ENCODE measurements at places on chromosomes 1 and 21.

GRCh38 chr1:68111519-68112436 lies 61.4 kb upstream of the DIRAS3 start:
- peak; percentile 50 for DNase-seq

DNA sequence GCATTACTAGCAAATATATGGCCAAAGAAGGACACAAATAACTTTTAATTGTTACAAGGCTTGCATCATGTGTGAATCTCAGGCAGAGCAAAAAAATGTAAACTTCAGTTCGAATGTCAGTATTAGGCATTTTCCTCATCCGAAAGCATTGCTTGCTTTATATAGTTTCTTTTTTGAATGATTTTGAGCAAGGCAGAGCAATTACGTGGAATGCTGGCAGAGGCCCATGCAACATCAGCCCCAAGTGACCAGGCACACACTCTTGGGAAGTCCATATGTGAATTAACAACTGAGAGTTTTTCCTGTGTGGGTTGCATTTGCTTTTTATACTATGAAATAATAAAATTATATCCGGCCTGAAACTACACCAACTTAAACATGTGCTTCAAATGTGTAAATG lies 274.8 kb downstream of the PTPRC start:
- no peak for DNase-seq

- DNase-seq: no peak
Measured at GRCh38 chr1:234934611-234935033, 194.0 kb downstream of the TOMM20 start.

DNA sequence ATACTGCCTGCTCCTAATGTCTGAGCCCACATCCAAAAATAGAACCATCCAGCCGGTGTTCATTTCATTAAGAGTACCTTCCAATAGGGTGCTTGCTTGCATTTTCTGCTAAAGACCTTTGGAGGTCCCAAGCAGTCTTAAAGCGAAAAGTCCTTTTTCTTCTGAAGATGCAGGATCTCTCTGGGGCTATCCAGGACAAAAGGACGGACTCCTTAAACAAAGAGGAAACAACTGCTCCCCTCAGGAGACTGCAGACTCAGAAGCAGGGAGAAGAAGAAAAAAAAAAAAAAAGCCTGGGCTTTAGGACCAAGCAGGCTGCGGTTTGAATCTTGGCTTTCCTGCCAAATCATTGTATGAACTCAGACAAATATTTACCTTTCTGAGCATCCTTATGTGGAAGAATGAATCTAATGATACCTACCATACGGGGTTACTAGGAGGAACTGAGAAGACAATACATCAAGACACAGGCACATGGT lies 204.0 kb downstream of the PLPP3 start:
- no peak for DNase-seq

DNA sequence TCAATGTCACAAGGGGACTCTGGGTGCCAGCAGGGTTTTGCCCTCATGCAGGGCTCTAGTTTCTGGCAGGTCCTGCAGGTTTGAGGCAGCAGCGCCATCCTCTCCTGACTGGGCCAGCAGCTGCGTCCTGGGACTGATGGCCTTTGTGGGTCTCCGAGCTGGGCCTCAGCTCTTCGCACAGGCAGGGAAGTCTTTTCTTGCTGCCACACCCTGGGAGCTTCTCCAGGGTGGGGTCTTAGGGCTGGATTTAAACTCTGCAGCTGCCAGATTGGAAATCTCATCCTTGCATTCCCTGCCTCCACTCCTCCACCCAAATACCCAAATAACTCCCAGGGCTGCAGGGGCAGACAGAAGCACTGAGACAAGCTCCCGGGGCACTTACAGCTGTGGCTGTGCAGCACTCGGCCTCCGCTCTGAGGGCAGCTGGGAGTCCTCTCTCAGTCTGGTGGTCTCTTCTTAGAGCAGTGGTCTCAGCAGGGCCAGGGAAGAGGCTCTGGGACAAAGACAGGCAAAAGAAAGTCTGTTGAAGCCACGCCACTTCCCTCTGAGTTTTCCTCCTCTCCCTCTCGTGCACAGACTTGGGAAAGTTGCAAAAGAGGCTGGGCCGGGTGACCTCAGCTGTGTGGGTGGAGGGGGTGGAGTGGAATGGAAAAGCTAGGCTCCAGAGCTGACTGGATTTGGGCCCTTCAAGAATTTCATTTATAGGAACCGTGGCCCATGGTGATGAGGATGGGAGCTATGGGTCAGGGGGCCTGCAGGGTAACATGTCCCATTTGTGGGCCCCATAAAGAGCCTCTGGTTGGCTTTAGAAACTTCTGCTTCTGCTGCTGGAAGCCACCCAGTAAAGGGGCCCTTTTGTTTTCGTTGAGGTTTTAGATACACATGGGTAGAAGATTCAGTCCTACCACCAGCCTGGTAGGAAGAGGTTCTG lies at the start of gene RAB7B:
TSS of gene RAB7B (minus strand) at position 525 of the 931 bp plus-strand sequence. CDS start 9,260 bp downstream, outside the sequence.
- DNase-seq: peak; percentile 45

DNA sequence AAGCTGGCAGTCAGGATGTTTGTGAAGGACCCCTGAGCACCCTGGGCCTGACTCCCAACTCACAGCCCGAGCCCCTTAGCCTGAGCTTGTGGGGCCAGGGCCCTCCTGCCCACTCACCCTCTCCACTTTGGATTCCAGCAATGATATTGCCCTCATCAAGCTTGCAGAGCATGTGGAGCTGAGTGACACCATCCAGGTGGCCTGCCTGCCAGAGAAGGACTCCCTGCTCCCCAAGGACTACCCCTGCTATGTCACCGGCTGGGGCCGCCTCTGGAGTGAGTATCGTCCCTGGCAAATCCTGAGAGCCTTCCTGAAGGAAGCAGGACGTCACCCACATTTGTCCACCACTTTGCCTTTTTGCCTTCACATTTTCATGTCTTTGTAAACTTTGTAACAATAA lies 5.0 kb downstream of the CTRC start:
- peak; percentile 60 for DNase-seq

GRCh38 chr21:33217138-33217520 lies 12.6 kb upstream of the IFNAR2 start:
- DNase-seq: no peak

- peak; percentile 83 for DNase-seq
Measured at GRCh38 chr1:205444931-205445645, 10.8 kb downstream of the BLACAT1 start.

GRCh38 chr1:220873868-220874655 lies 5.2 kb upstream of the HLX start:
- DNase-seq: peak; percentile 47

- DNase-seq: no peak
Measured at GRCh38 chr21:39084979-39085729, 98.1 kb downstream of the PSMG1 start.

DNA sequence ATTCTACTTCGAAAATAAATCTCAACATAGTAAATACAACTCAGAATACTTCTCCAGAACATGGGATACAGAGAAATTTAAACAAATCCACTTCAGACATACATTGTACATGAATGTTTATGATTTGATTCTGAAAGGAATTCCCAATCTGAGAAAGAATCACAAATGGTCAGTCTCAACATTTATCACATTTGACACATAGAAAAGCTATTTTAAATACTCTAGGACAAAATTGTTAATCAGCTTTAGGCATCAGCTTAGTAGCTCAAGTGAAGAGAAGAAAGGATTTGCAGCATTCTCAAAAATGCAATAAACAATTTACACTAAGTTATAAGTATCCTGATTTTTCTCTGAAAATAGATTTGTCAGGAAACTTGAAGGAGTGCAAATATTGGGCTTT lies 184.8 kb downstream of the PTPRC start:
- DNase-seq: no peak

- DNase-seq: no peak
Measured at GRCh38 chr1:234672349-234673135, 62.6 kb upstream of the IRF2BP2 start.

GRCh38 chr1:228362884-228363450 lies 43.7 kb downstream of the TRIM11 start:
- DNase-seq: no peak

GRCh38 chr1:180282401-180283044 lies 52.5 kb downstream of the LHX4 start:
- DNase-seq: no peak

GRCh38 chr1:111592389-111593361 lies 26.9 kb upstream of the RAP1A start:
- DNase-seq: peak; percentile 19

GRCh38 chr1:209613400-209614150 lies 30.1 kb downstream of the CAMK1G start:
- DNase-seq: no peak

DNA sequence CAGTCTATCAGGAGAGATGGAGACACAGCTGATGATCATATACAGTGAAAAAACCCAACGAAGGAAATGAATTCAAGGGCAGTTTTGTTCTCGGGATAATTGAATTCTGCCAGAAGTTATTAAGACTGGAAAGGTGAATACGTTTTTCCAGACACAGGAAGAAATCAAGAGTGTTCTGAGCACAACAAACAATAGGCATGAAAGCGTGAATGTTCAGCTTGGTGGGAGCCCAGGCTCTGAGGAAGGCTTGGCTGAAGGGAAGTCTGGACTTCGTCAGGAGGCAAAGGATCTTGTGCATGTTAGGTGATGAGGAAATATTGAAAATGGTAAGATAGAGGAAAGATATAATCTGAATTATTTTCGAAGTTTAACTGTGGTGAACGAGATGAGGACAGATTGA lies 50.4 kb downstream of the CYYR1 start:
- DNase-seq: no peak

GRCh38 chr1:212879947-212880690 lies 22.0 kb downstream of the FLVCR1 start:
- no peak for DNase-seq

DNA sequence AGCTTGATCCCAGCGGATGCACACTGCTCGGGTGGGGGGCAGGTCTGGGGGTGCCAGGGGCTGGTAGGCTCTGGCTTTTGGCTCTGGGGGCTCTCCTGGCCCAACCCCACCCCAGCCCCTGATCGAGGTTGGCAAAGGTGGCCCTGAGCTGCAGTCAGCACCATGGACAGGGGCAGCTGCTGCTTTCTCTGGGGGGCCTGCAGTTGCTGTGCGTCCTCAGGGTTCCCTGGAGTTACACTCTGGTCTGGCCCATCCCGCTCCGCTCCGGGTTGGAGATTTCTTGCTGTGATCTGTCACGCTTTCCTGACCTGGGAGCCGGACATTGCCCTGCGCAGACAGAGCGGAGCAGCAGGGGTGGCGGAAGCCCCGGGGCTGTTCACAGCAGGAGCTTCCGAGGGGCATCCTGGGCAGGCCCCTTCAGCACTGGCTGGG lies 8.0 kb upstream of the PLCH2 start:
- DNase-seq: no peak

DNA sequence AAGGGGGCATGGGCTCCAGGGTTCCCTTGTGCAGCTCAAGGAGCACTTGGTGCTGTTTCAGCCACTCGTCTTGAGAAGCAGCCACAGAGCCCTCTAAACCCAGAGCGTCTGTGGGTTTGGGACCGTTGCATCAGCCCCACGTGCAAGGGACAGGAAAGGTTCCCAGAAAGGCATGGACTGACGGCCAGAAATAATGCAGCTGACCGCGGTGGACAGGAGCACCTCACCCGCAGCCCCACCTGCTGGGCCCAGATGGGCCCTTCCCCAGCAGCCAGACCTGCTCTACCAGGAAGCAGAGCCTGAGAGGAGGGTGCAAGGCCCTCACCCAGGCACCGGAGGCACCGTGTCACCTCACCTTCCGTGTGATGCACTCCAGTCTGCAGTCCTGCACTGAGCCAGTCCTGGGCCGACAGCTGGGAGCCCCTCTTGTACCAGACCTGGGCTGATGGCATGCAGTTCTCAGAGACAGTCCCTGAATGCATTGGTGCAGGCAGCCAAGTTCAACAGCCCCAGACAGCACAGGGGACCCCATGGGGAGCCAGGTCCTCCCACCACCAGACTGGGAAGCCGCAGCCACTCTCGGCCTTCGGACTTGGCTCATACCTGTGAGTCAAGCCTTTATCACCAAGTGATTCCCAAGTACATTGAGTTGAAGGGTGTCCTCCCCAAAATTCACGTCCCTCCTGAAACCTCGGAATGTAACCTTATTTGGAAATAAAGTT lies 4.8 kb upstream of the TFF3 start:
- peak; percentile 78 for DNase-seq

DNA sequence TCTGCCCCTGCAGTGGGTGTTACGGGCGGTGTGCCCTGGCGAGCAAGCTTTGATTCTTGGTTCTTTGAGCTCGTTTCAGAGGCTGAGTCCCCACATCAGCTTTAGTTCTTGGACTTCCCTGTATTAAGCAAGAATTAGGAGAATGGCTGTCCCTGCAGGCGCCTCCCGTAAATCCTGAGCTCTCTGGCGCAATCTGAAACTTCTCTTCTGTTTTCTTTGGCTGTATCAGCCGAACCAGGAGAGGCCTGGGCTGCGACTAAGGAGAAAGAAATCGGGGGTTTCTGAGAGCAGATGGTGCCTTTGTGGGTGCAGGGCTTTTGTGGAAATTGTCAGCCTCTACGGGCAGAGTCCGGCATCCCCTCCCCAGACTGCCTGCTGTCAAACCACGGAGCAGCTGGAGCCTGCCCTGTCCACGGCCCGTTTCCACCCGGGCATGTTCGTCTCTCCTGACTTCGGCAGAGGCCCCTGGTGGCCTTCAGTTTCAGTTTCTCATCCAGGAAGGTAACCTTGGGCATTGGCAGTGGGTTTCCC lies 17.9 kb downstream of the CSTB start:
- no peak for DNase-seq

GRCh38 chr1:108316545-108316944 lies 72.7 kb upstream of the NBPF4 start:
- DNase-seq: no peak

GRCh38 chr1:36040238-36040637 lies 43.7 kb upstream of the TEKT2 start:
- no peak for DNase-seq

DNA sequence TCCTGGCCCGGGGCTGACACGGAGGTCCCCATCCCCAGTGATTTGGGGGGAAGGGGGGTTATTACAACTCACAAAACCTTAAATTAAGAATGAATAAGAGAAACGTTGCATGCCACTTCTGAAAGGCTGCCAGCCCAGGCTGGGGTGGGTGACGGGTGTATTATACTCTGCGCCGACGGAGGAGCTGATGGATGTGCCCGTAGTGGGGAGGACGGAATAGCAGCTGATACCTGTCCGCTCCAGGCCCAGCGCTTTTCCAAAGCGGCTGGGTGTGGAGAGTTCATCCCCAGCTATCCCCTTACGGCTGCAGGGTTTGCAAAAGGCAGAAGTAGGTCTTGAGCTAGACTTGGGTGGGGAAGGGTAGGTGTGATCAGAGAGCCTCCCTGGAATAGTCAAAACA lies 63.8 kb upstream of the CASZ1 start:
- DNase-seq: peak; percentile 65

GRCh38 chr21:41927727-41928409 lies 25.9 kb downstream of the C2CD2 start:
- DNase-seq: peak; percentile 80

GRCh38 chr1:203557390-203557789 lies 63.4 kb downstream of the OPTC start:
- peak; percentile 82 for DNase-seq

DNA sequence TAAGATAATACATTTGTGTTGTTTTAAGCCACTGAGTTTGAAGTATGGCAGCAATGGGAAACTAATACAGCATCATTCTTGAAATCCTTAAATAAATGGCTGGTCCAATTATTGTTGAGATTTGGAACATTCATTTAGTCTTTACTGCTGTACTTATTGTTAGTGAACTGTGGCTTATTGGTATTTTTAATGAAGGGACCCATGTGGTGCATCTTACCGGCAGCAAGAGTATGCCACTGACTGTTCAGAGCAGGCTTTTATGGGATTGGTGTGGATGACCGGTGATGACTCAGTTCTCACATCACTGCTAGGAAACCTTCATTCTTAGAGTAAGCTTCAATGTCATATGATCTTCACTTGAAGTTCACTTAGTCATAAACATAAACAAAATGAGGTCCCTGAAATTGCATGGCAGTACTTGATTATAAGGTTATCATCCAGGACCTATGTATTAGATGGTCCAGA lies 31.5 kb downstream of the PRKAA2 start:
- DNase-seq: no peak

- DNase-seq: no peak
Measured at GRCh38 chr1:198829356-198829755, 190.5 kb downstream of the PTPRC start.

- no peak for DNase-seq
Measured at GRCh38 chr1:100628631-100629081, 90.7 kb downstream of the GPR88 start.
